ENCODE measurements at places on chromosomes 13 and 19.

GRCh38 chr19:24173882-24174281 lies 86.9 kb downstream of the ZNF254 start:
- DNase-seq, result no peak

DNA sequence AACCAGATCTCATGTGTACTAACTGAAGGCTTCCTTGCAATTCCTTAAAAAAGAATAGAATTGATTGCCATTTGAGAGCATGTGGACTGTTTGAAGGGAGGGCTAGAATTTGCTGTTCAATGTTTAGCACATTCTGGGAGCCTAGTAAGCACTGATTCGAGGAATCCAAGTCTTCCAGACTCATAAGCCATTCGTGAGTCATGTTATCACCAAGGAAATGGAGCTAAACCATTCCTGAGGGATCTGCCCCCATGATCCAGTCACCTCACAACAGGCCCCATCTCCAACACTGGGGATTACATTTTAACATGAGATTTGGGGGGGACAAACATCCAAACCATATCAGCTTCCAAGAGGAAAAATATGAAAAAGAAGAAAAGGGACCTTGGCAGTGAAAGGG lies 276.4 kb downstream of the KCNRG start:
- no peak for DNase-seq

DNA sequence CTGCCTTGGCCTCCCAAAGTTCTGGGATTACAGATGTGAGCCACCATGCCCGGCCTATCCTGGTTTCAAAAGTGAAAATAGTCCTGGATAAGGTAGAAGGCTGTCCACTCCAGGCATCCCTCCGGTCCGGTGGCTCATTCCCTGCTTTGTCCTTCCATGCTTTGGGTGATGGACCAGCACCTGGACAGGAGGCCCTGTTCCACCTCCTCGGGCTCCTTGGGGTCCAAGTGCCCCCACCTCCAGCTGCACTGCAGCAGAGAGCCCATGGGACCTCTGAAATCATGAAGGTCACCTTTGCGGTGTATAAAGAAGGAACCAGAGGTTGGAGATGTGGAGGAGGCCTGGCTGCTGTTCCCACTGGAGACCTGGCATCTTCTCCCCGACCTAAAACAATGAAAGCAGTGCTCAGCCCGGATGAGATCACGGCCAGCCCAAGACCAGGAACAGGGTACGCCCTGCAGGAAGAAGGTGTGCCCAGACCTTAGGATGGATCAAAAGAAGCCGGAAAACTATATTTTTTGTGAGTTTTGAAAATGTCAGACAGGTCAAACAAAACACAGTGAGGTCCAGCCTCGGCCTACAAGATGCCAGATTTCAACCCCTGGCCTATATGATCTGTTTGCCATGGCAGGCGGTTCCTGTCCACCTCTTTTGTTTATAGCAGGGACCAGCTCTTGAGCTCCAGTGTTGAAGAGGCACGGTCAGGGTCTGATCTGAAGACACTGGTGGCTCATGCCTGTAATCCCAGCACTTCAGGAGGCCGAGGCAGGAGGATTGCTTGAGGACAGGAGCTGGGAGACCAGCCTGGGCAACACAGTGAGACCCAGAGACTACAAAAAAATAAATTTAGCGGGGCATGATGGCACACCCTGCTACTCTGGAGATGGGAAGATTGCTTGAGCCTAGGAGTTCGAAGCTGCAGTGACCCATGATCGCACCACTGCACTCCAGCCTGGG lies 5.8 kb downstream of the LSR start:
- no peak for DNase-seq

DNA sequence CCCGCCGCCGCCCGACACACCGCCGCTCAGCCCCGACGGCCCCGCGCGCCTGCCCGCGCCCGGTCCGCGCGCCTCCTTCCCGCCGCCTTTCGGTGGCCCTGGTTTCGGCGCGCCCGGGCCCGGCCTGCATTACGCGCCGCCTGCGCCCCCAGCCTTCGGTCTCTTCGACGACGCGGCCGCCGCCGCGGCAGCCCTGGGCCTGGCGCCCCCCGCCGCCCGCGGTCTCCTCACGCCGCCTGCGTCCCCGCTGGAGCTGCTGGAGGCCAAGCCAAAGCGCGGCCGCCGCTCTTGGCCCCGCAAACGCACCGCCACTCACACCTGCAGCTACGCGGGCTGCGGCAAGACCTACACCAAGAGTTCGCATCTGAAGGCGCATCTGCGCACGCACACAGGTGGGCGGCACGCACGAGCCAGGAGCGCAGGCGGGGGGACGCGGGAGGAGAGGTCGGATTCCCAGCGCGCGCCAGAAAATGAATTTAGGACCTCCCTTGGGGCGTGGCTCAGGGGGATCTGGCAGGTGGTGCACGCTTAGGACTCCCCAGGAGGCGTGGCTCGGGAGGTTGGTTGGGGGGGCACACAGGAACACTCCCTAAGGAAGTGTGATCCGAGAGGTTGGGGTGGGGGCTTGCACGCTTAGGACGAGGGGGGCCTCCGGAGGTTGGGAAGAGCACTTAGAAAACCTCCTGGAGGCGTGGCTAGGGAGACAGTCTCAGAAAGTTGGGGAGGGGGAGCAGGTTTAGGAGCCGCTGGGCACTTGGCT lies 1.2 kb downstream of the KLF2 start:
- peak; percentile 55 for DNase-seq

- DNase-seq, result no peak
Observed at GRCh38 chr19:30163663-30164062, 208.5 kb upstream of the ZNF536 start.

DNA sequence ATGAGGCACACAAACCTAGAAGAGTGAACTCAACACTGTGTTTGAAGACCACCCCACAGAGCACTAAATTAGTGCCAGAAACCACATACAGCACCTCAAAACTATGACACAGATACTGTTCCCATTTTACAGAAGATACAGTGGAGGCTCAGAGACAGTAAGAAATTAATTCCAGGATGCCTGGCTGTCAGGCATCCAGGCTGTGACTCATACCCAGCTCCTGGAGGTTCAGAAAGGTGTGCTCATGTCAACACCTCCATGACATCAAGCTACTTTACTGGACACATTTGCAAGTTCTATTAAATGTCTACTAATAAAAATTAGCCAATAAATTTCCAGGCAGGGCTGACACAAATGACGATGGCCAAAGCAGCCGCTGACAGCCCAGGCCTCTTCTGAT lies 176.3 kb downstream of the ABCC4 start:
- DNase-seq, result no peak

DNA sequence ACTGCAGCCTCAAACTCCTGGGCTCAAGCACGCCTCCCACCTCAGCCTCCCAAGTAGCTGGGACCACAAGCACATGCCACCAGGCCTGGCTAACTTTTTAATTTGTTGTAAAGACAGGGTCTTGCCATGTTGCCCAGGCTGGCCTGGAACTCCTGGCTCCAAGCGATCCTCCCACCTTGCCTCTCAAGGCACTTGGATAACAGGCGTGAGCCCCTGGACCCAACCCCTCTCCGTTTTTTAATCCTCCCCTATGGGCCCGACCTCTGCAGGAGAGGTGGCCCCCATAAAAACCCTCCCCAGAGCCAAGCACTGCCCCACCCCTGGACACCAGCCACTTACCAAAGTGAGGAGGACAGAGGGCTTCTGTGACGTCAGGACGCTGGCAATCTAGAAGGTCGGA lies 28.6 kb downstream of the PEPD start:
- DNase-seq, result no peak

DNA sequence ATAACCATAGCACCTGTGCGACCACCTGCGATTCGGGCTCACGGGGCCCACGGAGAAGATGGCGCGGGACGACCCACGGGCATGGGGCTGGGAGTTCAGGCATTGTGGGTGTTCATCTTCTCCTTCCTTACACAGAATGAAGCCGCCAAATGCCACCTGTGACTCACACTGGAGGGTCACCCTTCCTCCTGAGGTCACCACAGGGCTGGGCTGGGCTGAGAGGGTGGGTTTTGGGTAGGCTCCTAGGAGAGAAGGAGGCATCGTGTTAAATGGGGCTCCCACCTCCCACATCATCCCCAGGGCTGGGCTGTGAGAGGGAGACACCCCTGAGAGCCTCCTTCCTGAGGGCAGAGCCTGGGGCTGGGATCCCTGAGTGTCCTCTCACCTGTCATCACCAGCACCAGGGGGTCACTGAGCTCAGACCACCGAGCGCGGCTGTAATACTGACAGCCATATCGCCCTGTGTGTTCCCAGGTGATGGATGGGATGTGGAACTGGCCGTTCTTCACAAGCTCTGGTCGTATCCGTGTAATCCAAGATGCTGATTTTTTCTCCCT lies 1.4 kb downstream of the LILRB2 start:
- no peak for DNase-seq

DNA sequence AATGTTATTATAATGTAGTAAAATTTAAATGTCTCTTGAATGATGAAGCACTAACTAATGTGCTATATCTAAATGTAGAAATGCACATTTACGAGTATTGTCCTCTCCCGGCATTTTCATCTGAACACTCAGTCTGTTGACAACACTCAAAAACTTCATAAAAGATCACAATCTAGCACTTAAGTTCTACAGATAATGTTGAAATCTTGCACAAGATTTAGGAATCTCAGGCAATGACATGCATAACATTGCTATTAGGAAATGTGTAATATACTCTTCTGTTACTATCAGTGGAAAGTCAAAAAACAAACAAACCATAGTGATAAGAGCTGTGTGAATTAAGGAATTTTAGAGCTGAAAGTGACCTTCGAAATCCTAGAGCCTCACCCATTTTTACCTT lies 37.5 kb upstream of the XPO4 start:
- DNase-seq, result no peak

DNA sequence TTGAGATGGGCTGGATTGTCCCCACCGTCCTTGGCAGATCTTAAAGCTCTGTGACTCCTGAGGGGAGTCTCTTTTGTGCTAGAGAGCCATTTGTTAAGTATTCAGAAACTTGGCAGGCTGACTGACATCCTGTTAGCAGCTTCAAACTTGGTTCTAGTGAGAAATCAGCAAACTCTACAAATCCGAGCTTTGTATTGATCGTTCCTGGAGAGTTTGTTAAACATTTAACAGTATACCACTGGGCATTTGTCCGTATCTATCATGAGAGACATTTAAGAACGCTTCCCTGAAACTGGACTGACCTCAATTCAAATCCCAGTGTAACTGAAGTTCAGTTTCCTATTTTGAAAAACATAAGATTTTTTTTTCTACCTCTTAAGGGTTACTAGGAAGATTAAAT lies 3.1 kb downstream of the ATP12A start:
- DNase-seq, result no peak

GRCh38 chr13:72953391-72953965 lies 105.3 kb upstream of the KLF5 start:
- no peak for DNase-seq

DNA sequence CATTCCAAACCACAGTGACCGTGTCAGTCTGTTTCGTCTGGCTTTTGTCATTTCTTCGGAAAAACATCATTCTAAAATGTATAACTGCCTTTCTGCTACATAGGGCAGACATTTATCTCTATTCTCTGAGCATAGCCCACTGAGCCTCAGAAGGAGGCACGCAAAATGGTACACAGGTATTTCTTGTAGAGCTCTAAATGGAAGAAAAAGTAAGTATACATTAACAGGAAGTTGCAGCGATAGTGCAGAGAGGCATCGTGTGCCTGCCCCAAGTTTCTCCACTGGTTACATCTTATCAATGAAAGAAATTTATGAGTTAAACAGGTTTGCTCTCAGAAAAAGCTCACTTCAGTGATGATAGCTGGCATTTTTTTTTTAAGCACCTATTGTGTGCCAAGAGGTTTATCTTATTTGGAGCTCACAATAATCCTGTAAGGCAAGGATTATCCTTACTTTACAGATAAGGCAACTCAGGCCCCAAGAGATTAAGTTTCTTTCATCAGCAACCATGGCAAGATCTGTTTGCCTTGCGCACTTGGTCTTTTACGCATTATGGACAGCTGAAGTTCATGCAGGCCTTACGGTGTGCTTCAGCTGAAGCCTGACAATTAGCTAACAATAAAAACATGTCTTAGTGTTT lies 1.2 kb upstream of the RCBTB2 start:
- DNase-seq, result no peak

All from stimulated activated CD4-positive, alpha-beta T cell treated with anti-CD3 and anti-CD28 coated beads, Interleukin-2, amount 100 ng/mL, for 24 hours (primary cell).